ENCODE measurements at places on chromosomes 5 and 9.

GRCh38 chr9:76109953-76110352 lies 219.5 kb downstream of the PCSK5 start:
- DNase-seq: no peak

- DNase-seq: peak; percentile 34
These were observed 257.1 kb downstream of the FBXL7 start for GRCh38 chr5:15757103-15757502.

- DNase-seq: peak; percentile 81
These were observed 58.8 kb downstream of the SLC1A1 start for GRCh38 chr9:4548811-4549725.

DNA sequence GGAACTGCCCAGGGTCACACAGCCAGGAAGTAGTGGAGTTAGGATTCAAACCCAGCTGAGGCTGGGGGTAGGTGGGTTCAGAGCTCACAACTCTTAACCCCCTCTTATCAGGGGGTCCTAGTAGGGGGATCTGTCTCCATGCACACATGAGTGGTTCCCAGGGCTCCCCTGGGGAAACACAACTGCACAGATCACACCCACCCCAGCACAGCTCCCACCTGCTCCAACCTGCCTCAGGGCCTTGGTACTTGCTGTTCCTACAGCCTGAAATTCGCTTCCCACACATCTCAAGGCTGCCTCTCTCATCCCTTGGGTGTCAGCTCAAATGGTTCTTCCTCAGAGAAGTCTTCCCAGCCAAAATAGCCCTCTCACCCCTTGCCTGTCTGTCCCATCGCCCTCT lies 4.8 kb downstream of the SNCB start:
- no peak for DNase-seq

GRCh38 chr9:124335320-124335707 lies 77.6 kb downstream of the NEK6 start:
- DNase-seq: no peak

- DNase-seq: no peak
These were observed 8.0 kb downstream of the PTCD2 start for GRCh38 chr5:72328172-72328571.

- DNase-seq: no peak
These were observed 31.3 kb downstream of the DAPK1 start for GRCh38 chr9:87528969-87529368.

DNA sequence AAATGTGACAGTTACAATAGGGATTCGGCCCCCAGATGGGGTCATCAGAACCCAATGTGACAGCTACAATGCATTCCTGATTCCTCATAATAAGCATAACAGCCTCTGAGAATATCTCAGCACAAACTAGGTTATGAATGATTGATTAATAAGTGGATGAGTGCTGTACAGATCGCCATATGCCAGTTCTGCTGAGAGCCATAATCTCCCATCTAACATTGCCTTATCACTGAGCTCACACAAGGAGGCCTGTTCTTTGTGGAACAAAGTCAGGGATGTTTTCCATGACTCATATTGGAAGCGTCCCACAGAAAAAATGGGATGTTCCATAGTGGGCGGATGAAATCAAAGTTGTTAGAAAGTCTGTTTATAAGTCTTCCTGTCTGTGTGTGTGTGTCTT lies 89.6 kb downstream of the KIF4B start:
- no peak for DNase-seq

DNA sequence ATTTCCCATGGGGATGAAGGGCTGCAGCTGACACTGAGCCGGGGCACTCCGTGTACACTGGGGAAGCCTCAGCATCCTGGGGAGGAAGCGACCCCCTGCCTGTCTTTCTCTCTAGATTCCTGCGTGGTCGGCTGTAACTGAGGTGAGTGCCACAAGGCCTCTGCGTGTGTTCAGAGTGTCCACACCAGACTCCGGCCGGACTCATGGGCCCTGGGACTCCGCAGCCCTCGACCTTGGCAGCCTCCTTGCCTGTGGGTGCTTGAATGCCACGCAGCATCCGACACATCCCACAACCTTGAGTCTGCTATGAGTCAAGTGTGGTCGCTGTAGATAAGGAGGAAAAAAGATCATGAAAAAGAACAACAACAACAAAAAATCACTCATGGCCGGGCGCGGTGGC lies 23.4 kb downstream of the PAEP start:
- DNase-seq: no peak

DNA sequence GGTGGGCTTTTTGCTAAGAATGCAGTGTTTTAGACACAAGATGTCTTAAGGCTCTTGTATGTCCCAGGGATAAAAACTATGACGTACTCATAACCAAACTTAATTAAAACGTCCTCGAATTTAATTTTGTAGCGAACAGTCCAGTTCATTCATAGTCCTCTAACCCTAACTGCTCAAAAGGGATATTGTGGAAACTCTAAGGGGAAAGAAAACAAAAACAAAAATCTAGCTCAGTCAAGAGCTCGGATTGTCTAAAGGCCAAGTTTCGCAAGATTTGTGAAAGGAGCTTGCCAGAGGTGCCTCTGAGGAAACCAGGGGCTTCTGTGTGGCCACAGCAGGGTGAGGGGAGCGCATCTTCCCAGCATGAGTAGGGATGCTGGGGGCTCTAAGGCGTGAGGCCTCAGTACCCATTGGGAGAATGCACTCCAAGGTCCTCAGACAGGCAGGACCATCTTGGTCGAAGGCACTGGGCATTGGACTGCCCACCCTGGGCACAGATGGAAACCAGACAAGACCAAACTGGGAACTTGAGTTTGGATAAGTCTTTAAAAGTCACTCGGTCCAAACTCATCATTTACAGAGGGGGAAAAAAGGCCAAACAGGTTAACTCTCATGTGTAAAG lies 71.8 kb downstream of the PRRT1B start:
- DNase-seq: no peak

GRCh38 chr5:1860949-1861348 lies 21.8 kb downstream of the IRX4 start:
- DNase-seq: no peak

DNA sequence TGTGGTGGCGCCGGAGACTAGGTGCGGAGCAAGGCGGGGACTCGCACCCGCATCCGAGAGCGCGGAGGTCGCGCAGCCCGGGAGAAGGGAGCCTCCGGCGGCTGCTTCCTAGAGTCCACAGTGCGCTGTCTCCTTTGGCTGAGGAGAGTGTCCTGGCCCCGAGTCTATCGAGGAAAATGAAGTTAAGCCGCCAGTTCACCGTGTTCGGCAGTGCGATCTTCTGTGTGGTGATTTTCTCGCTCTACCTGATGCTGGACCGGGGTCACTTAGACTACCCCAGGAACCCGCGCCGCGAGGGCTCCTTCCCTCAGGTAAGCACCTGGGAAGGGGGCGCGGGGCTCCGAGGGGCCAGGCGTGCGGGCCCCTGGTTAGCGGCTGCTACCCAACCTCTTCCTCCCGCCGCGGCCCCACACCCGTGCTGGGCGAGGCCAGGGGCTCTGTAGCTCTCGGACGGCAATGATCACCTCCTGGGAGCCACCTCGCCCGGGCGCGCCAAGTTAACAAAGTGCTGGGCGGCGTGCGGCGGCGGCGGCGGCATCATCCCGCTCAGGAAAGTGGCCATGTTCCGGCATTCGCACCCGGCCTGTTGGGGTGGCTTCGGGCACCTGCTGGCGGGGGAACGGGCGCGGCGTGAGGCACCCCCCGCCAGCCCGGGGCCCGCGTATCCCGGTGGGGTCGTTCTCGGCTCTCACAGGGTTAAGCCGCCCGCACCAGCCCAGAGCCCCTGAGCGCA lies 681 bp downstream of the MAN2A1 start:
- DNase-seq: peak; percentile 52

DNA sequence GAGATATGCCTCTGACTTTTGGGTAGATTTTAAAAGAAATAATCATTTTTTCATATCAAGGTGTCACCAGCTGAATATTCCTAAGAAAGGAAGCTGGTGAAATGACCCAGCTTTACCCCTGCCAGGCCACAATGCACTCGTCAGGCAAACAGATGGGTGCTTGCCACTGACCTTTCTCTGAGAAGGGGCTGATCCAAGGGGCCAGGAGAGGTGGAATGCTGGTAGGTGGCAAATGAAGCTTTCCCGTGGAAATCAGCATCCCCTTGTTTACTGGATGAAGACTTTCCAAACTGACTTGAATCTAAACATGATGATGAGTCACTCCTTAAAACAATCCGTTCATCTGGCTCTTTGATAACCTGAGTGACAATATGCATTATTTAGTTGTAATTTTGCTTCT lies 44.3 kb upstream of the PLPP6 start:
- DNase-seq: peak; percentile 30

Measured in GM23338 (cell line).